ENCODE measurements at places on chromosomes 5 and 9.

DNA sequence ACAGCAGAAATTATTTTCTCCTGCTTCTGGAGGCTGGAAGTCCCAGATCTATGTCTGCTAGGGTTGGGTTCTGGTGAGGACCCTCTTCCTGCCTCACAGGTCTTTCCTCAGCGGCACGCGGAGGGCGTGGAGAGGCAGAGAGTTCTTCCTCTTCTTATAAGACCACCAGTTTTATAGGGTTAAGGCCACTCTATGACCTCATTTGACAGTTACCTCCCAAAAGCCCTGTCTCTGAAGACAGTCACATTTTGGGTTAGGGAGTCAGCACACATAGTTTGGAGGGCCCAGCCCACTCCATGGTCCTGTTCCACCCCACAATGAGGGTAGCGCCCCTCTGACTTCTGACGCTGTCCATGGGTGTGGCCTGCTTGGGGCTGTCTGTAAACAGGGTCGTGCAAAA is 46.7 kb downstream of the TRIP13 start:
- no peak for DNase-seq

DNA sequence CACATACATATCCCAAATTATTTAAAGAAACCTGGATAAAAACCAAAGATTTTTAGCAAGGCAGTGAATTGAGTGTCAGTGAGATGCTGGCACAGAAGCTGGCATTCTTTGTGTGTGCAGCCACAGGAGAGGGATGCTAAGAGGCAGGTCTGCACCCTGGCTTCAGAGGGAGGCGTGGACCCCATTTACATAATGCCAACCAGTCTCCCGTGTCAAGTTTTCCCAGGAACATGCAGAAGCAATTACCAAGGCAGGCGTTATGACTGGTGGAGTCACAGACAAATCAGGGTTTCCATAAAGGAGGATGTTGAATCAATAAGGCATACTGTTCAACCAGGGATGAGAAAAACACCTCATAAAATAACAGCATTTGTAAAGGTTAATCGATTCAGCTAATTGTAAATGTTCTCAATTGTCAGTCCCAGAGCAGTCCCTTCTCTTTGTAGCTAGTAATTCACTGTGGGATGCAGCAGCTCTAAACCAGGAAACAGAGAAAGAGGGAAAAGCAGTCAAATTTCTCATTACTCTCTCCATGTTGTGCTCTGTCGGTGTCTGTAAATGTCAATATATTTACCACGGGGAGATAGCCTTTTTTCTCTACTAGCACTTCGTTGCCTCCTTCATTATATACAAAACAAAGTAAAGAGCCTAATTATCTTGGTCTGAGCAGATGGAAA is 452.4 kb upstream of the GRAMD2B start:
- DNase-seq = no peak

- no peak for DNase-seq
Observed at GRCh38 chr5:11273180-11273903, 512.3 kb upstream of the DAP start.

- no peak for DNase-seq
Observed at GRCh38 chr5:19986806-19987205, 1.2 kb downstream of the CDH18 start.

GRCh38 chr5:82674671-82675070 is 396.5 kb upstream of the RPS23 start:
- no peak for DNase-seq

DNA sequence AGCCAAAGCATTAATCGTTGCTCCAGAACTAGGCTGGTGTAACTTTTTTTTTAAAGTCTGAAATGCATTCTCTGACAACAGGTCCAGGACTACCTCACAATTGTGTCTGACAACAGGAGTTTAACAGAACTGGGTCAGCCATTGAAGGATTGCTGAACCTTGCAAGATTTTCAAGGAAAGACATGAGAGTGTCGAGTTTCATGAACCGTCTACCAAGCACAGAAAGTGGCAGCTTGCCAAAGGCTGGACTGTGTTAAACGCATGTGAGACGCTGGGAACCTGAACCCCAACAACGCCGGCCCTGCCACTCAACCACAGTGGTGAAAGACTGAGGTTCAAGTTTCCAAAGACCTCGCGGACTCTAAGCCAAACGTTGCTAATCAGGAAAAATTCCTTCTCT is 79.1 kb downstream of the LHFPL2 start:
- no peak for DNase-seq

GRCh38 chr9:27701016-27701415 is 127.7 kb upstream of the C9orf72 start:
- no peak for DNase-seq

GRCh38 chr9:113805486-113806132 is 70.5 kb upstream of the ZNF618 start:
- no peak for DNase-seq

Measured in H1 (cell line).